ENCODE measurements at places on chromosomes 13 and 19. TPM values are rescaled to one million over a fixed set of nuclear protein-coding genes. Genes with fewer than 3 reads are reported as not detected.

The SMIM24 gene
- total RNA-seq: 0.42 TPM

The SULT2A1 gene
- total RNA-seq: not detected

The ZNF69 gene
- total RNA-seq: 6.4 TPM

The CRB3 gene
- not detected for total RNA-seq

The ETV2 gene
- total RNA-seq: 0.74 TPM

The SLC17A7 gene
- 2.3 TPM for total RNA-seq

The KRTDAP gene
- not detected for total RNA-seq

The NLRP9 gene
- not detected for total RNA-seq

The KLHL26 gene
- 17.1 TPM for total RNA-seq

The GTF2F1 gene
- 39.1 TPM for total RNA-seq

The C19orf38 gene
- 4.4 TPM for total RNA-seq

The CEACAM1 gene
- total RNA-seq: 25.6 TPM

The IL27RA gene
- total RNA-seq: 8.5 TPM

GRCh38 chr19:2973229-2973628 is 4.1 kb upstream of the TLE6 start:
- DNase-seq: no peak

GRCh38 chr19:30148039-30148790 is 206.2 kb downstream of the URI1 start:
- DNase-seq: no peak

GRCh38 chr19:33580026-33580644 is 41.6 kb upstream of the CHST8 start:
- no peak for DNase-seq

DNA sequence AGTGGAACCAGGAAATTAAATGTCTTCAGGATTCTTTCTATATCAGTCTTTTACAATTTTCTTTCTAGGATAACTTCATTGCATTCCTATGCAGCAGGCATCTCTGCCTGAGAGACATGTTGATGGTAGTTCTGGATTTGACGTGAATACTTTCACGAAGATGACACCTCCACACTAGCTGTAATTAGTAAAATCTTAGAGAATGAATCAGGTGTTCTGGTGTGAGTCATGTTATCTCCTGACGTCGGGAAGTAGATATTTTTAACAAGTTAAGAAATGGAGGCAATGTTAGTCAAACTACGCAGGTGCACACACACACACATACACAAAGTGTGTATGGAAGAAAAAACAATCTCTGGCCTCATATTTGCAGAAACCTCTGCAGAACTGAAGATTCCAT is 1661.3 kb upstream of the MIR17HG start:
- DNase-seq: no peak

GRCh38 chr13:77022341-77022740 is 4.6 kb downstream of the FBXL3 start:
- DNase-seq: no peak

- DNase-seq: no peak
Observed at GRCh38 chr19:4768934-4769777, 22.4 kb upstream of the FEM1A start.

DNA sequence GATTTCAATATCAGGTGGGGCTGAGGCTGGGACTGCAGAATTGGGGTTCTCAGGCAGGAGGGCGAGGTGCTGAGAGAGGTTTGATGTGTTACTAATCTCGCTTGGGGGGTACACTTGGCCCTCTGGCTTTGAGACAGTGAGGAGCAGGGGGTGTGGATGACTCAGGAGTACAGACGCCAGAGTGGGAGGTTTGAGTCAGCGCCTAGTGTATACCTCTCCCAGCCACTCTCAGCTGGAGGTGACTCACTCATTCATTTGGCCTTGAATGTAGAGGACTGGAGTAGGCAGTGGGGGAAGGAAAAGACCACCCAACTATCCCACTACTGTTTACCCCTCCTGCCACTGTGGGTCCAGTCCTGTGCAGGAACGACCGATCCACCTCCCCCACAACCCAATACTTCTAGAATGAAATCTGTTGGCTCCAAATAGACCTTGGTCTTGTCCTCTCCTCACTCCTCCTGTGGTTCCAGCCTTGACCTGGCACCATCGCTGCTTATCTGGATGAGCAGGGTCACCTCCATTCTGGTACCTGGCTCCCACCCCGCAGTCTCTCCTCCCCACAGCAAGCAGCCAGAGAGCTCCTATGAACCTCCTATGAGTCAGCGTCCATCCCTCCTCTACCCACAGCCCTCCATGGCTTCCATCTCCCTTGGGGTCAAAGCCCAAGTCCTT is 20.1 kb upstream of the ZNRF4 start:
- DNase-seq: no peak

GRCh38 chr13:30710442-30710841 is 24.9 kb upstream of the ALOX5AP start:
- no peak for DNase-seq

DNA sequence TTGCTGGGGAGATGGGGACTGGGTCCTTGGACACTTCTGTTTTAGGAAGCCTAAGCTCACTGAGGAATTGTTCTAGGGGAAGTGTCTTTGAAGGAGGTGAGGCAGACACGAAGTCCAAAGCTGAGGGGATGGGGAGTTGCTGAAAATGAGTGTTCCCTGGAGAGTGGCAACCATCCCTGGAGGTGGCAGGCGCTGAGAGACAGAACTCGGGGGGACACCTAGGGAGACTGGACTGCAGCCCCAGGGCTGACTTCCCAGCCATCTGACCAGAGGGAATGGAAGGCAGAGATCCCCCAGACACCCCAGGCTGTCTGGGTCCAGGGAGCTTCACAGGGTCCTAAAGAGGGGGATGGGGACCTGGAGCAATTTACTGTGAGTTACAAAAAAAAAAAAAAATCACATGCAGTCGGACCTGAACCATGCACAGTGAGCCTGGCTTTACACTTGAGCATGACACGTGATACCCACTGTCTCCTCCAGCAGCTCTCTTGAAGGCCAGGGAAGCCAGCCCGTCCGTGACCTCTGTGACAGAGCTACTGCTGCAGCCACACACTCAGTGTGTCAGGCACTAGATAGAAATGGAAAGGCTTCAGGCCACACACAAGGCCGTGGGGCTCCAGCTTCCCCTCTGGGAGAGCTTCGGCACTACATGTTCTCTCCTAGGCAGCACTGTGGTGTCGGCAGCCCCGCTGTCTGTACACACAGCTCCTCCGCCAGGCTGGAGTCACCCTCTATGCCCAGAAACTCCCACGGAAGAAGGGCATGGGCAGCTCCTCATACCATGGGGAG is 77.1 kb upstream of the KCTD15 start:
- no peak for DNase-seq

DNA sequence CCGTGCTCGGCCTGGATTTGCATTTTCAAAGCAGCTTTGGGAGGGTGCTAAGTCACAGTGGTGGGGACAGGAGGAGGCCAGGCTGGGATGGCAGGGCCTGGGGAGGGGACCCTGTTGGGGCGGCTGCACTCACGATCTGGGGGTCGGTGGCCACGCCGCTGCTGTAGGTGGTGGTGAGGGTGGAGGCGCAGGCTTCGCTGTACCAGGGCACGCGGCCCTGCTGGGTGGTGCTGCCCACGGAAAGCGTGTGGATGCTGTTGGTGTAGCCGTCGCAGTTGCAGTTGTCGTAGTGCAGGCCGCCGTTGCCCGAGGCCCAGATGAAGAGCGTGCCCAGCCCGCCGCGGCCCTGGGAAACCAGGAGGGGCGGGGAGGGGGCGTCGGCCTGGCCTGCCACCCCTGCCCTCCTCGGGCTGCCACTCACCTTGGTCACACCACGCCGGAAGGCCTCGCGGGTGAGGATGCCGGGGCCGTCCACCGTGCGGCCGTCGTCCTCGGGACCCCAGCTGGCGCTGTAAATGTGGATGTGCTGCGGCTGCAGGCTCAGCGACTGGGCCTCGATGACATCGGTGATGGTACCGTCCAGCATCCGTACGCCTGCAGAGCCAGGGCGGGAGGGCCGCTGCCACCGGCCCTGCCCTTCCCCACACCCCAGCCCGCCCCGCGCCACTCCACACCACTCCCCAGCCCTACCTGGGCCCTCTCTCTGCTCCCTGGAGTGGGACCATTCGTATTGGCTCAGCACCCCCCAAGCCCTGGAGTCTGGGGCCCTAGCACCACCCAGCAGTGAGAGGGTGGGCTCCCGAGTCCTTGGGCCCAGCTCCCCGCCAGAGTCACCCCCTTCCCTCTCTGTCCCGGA is 3.2 kb downstream of the PCSK4 start:
- no peak for DNase-seq

DNA sequence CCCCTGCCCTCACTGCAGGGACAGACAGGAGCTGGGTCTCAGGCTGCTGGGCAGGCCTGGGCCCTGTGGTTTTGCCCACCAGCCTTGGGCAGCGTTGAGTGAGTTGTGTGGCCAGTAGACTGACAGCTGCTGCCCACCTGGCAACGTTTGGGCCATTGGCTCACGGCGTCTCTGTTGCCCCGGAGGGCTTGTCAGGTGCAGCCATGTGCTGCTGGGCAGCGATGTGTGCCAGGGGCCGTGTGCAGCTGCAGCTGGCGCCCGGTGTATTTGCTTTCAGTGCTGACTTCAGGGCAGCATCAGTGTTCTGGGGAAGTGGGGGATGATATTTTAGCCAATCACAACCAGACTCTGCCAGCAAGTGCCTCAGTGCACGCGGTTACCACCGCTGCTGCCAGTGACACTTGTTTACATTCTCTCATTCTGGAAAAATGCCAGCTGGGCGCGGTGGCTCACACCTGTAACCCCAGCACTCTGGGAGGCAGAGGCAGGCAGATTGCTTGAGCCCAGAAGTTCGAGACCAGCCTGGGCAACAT is 10.6 kb downstream of the FZR1 start:
- no peak for DNase-seq

- no peak for DNase-seq
Observed at GRCh38 chr13:94328381-94329041, 151.0 kb downstream of the DCT start.

DNA sequence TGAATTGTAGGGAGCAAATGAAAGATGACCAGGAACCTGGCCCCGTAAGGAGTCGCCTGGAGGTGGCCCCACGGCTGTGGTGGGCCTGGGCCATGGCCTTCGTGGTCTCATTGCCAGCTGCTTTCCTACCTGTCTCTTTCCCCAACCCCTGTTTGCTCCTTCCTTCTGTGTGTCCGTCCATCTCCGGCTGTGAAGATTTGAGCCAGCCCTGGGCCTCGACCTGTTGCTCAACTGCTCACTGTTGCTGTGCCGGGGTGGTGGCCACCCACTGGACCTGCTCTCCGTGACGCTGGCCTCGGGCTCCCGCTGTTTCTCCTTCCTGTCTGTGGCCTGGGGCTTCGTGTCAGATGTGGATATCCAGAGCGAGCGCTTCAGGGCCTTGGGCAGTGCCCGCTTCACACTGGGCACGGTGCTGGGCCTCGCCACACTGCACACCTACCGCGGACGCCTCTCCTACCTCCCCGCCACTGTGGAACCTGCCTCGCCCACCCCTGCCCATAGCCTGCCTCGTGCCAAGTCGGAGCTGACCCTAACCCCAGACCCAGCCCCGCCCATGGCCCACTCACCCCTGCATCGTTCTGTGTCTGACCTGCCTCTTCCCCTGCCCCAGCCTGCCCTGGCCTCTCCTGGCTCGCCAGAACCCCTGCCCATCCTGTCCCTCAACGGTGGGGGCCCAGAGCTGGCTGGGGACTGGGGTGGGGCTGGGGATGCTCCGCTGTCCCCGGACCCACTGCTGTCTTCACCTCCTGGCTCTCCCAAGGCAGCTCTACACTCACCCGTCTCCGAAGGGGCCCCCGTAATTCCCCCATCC is 8.5 kb downstream of the DBP start:
- no peak for DNase-seq

DNA sequence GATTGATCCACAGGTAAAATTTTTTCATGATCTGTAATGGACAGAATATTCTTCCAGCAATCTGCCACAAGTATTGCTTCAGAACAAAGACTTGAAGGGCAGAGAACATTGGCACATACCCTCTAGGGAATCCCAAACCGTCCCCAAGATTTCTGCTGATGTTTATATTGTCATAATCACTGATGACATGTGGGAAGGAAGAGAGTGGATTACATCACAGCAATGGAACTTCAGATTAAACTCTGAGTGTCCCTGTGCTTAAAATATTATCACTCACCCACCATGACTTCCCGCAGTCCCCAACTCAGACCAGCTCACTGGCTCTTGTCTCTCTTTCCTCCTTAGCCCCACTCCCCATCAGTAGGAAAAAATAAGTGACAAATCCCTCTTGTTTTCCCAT is 8.5 kb upstream of the TPT1 start:
- no peak for DNase-seq

GRCh38 chr19:49333811-49334288 is 1.4 kb upstream of the CD37 start:
- peak; percentile 88 for DNase-seq

DNA sequence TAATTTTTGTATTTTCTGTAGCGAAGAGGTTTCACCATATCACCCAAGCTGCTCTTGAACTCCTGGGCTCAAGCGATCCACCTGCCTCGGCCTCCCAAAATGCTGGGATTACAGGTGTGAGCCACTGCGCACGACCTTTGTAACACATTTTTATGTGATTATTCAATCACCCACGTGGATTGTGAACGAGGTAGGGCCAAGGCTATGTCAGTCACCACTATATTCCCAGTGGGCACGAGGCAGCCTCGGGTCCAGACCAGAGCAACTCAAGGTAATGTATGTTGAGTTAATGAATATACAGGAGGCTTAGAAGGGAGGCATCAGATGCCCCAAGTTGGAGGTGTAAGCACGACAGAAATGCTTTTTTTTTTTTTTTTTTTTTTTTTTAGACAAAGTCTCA is 8.9 kb downstream of the PTGIR start:
- DNase-seq: no peak

DNA sequence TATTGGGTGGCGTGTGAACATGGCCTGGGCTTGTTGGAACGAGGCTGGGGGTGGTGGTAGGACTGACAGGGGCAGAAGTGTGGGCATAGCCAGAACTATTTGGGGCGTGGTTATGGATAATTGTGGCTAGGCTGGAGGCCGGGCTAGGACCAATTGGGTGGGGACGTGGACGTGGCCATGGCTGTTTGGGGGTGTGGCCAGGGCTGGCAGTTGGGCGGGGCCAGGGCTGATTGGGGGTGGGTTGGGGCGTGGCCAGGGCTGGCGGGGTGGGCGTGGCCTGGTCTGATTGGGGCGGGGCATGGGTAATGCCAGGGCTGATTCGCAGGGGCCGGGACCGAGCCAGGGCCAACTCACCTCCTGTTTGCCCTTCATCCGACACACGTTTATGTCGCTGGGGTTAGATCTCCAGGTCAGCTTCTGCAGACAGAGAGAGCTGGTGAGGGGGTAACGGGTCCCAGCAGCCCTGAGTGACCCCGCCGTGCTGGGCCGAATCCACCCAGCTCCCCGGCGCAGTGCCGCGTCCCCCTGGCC is 2.8 kb downstream of the SEMA6B start:
- DNase-seq: no peak

DNA sequence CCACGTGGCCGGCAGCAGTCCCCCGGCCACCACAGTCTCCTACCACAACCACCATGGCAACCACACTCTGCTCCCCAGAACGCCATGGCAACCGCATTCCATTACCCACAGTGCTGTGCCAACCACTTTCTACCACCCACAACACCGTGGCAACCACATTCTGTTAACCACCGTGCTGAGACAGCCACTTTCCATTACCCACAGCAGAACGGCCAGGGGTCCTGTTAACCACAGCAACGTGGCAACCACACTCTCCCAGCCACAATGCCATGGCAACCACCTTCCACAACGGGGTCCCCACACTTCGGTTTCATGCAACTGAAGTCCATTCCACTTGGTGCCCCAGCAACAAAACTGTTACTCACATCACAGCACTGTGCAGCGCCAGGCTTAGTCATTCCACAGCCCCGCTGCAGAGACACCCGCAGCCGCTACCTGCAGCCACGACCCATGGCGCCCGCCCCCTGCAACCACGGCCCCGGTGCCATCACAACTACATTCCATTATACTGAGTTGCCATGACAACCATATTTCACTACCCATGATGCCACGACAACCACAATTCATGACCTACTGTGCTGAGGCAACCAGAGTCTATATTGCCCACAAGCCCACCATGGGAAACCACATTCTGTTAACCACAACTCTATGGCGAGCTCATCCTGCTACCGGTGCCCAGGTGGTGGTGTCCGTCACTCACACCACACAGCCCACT is 10.0 kb downstream of the DPF1 start:
- no peak for DNase-seq
